Lower lobe of right lung (tissue), 2 donors: ENCODE measurements at places on chromosomes 2 and 18. TPM values are rescaled to one million over a fixed set of nuclear protein-coding genes. Genes with fewer than 3 reads are reported as not detected.

The CYP26B1 gene
- 2.5 TPM for total RNA-seq

GRCh38 chr2:39762448-39762847 is 16.6 kb downstream of the THUMPD2 start:
- no peak for DNase-seq

The G6PC2 gene
- total RNA-seq: not detected

The RMDN2 gene
- 21.9 TPM for total RNA-seq

The MPP4 gene
- 0.30 TPM for total RNA-seq

The TOGARAM2 gene
- total RNA-seq: 15.4 TPM

The MPV17 gene
- total RNA-seq: 79.2 TPM

GRCh38 chr18:40055262-40055661 is 1899.8 kb upstream of the PIK3C3 start:
- DNase-seq: no peak

The GPR45 gene
- not detected for total RNA-seq

GRCh38 chr2:207082619-207083018 is 83.1 kb downstream of the KLF7 start:
- no peak for DNase-seq

The ALPG gene
- 0.53 TPM for total RNA-seq

DNA sequence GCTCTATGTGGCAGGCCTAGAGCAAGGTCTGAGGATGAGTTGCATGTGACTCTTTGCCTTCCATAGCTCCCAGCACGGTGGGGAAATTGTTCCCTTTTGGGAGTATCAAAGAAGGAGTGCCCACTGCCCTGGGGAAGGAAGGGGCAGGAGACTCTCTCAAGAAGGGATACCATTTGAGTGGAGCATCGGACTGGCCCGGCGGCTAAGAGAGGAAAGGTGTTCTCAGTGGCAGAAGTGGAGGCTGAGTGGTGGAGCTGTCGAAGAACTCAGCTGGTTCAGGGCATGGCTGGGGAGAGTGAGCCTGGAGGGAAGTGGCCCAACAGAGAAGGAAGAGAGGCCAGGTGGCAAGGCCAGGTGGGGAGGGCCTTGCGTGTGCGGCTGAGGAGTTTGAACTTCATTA is 235.2 kb downstream of the DYSF start:
- DNase-seq: no peak

GRCh38 chr2:220654322-220654721 is 917.8 kb downstream of the EPHA4 start:
- DNase-seq: no peak

The TMEM169 gene
- total RNA-seq: 1.2 TPM

- no peak for DNase-seq
Measured at GRCh38 chr2:181431674-181432073, 25.5 kb upstream of the ITGA4 start.

The NABP1 gene
- total RNA-seq: 48.6 TPM

- no peak for DNase-seq
Measured at GRCh38 chr2:83051538-83052170, 1407.4 kb downstream of the SUCLG1 start.

The AGFG1 gene
- 100 TPM for total RNA-seq

The IRS1 gene
- total RNA-seq: 11.3 TPM

DNA sequence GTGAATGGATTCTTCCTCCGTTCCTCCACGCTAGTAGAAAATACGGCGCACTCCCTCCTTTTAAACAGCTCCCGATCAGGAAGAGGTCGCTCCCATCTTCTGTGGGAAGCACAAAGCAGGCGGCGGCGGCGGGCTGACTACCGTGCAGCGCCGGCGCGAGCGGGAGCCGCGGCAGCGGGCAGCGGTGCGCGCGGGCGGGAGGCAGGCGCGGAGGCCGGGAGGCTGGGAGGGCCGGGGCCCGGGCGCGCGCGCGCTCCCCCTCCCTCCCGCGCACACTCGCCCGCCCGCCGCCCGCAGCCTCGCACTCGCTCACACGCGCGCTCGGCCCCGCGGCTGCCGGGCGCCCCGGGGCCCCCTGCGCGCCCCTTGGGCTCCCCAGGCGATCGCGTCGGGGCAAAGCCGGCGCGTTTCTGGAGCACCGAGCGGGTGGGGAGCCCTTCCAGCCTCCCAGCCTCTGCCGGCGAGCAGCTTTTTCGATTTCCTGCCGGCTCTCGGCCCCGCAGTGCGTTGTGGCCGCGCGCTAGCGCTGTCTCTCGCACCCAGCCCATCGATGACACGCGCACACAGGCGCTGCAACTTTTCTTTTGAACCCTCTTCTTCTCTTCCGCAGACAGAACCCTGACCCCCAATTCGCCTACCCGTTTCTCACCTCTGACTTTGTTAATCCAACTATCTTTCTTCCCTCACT is at the start of gene SLC8A1:
Gene SLC8A1, minus strand, starts transcription at position 173 of the 688 bp plus-strand sequence.
- peak; percentile 55 for DNase-seq

The SLC19A3 gene
- 40.7 TPM for total RNA-seq

The SLC8A1 gene
- 58.5 TPM for total RNA-seq

GRCh38 chr2:201444746-201445465 is 6.4 kb downstream of the TRAK2 start:
- no peak for DNase-seq

The RAX gene
- total RNA-seq: not detected

DNA sequence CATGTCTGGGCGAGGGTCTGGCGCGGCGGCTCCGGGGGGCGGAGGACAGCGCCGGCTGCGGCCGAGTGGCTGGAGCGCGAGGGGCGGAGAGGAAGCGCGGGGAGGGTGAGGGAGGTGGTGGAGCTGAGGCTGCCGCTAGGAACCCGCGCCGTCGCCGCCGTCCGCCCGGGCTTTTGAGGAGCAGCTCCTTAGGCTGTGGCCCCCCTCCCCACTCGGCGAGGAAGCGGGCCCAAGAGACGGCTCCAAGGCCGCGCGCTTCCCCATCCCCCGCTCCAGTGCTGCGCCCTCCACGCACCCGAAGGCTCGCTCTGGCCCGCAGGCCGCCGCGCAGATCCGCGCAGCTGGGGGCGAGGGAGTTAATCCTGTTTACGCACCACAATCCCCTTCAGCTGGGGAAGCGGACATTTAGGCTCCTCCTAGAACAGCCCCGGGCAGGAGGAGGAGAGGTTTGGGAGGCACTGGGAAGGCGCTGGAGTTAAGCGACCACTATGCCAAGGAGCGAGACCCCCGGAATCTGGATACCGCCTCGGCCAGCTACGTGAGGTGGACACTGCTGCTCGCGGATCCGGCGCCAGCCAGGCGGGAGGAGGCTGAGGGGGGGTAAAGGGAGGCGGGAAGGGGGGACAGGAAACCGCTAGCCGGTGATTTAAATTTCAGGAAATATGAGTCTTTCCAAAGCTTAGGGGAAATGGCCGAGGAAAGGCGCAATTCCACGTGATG is at the start of gene CNRIP1:
Gene CNRIP1, minus strand, starts transcription at position 552 of the 720 bp plus-strand sequence. Its CDS starts 549 bp downstream, at position 3.
- DNase-seq: peak; percentile 67

DNA sequence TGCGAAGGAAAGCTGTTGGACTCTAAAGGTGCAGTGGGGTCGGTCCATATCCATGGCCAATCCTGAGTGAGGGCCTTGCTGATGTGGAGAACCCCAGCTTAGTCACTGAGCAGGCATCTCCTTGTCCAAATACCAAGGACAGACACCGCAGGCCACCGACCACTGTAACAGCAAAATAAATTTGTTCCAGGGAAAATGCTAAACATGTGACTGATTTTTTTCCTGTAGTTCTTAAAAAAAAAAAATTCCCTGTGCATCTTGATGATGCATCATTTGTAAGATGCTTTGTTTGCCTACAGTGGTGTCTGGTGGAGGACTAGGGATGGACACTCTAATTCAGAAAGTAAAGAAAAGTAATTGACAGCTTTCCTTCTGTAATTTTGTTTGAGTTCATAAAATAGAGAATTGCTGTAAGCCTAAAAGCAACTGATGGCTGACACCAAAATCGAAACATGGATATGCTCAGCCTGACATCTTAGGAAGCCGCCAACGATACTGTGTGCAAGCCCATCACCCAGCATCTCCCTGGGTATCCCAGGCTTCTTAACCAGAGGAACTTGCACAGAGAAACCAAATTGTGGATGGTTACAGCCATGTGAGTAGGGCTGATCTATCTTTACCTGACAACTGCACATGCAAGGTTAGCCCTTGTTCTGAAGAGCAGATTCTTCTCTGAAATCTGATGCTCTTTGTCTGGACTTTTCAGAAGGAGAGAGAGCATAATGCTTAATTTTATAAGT is 188.6 kb downstream of the ARL4C start:
- no peak for DNase-seq

DNA sequence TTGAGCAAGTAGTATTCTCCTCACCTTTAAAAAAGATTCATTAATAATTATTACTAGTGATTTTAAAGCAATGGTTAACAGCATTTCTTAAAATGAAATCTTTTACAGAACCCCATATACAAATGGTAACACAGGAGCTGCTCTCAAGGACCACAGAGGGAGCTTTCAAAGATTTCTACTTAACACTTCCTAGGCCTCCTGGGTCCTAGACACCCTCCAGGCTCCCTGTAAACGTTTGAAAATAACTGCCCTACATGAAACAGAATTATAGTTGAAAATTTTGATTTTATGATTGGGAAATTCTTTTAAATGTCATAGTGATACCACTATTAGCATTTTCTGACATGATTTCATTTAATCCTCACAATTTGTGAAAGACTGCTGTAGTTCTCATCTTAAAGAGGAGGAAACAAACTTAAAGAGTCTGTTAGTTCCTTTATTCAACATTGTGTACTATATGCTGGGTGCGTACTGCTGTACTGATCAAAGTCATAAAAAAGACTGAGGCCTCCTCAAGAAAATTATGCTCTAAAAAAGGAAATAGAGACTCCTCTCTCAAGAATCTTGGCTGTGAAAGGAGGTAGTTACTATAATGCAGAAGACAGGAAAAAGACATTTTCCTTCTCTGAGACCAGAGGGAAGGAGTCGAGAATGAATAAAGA is 10.6 kb downstream of the CUL3 start:
- DNase-seq: no peak

GRCh38 chr2:134728163-134728562 is 9.4 kb upstream of the TMEM163 start:
- no peak for DNase-seq

DNA sequence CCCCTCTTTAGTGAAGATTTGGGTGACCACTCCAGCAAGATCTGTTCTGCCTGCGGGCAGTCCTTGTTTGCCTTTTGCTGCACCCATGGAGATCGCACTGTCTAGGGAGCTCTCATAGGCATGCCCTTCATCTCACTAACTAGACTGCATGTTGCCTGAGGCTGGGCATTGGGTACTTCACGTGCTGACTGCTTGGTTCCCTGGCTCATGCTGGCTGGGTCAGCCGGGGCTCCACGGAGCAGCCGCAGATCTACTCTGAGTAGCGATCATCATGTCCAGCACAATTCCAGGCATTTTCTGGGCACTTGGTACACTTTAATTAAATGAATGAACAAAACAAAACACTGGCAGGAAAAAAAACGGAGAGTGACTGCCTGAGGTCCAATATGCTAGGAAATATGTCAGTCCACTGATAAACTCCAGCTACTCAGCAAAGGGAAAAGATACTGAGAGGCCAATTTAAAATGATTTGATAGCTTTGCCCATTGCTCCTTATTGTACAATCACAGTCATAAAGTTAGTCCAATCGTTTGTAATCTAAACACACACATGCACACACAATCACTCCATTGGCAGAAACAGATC is 220.3 kb downstream of the C1D start:
- no peak for DNase-seq

- DNase-seq: no peak
Measured at GRCh38 chr18:58776084-58776483, 88.6 kb upstream of the ZNF532 start.

- DNase-seq: no peak
Measured at GRCh38 chr2:82825410-82826090, 1633.5 kb downstream of the SUCLG1 start.

DNA sequence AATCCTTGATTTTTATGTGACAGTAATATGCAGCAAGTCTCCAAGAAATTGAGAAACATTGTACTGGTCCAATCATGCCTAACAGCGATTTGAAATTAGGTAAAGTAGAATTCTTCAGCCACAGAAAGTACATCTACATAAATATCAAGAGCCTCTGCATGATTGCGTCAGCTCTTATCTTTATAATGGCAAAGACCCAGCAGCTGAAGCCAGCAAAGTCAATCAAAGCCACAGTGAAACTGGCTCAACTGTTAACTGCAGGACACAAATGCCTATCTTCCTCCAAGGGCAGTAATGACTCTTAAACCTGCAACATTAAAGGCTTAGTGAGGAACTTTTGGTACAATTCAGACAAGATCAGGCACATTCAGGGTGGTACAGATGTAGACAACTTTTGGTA is 102.5 kb downstream of the BARD1 start:
- no peak for DNase-seq

DNA sequence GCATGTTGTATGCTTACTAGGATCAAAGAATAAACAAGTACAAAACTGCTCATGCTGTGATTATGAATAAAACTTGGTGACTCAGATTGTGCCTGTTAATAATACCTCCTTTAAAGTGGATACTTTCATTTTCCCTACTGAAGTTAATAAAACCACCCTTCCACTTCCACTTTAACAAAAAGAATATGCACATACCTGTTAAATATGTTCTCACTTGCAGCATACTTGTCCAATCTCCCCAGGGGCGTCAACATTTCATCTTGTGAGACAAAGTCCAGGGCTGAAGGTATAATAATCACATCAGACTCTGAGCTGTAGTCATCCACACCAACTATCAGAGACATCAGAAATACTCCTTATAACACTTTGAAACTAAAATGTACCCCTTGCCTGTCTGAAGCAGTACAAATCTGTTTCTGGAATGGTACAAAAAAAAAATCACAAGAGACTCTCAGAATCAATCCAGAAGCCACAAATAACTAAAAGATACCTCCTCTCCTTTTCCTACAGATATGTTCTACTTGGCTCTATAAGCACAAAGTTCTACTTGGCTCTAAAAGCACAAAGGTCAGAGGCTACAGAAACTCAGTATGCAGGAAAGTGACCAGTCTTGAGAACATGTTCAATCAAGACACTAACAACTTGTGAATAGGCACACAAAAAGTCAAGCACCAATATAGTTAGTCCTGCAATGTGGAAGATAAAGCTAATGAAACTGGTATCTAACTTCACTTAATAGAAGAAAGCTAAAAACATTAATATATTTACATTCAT is 19.3 kb downstream of the PPP4R1 start:
- no peak for DNase-seq

The GULP1 gene
- 27.6 TPM for total RNA-seq

GRCh38 chr2:230713331-230714135 is 891 bp downstream of the CAB39 start:
- peak; percentile 71 for DNase-seq

- no peak for DNase-seq
Measured at GRCh38 chr2:205688417-205689200, 6.3 kb downstream of the NRP2 start.
